Cerebellar nuclear complex (tissue), 1 donor: ENCODE measurements at places on chromosomes 6 and 20.
A peak's percentile ranks its signal among the peaks of the same experiment; 100 is the strongest.

DNA sequence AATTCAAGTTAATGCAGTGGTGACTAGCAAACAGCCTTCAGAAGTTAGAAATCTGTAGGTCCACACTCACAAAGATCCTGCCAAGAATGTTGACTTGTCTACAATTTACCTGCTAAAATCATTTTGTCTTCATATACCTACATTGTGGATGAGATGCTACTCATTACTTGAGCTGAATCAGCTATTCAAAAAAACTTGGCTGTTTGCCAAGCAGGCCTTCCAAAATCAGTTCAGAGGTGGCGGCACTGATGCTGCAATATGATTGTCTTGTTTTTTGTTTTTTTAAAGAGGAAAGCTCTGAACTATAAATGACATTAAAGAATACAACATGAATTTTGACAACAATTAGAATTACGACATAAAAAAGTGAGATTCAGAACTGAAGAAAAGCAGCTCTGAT is 354.7 kb upstream of the KHDRBS2 start:
- DNase-seq = no peak

- DNase-seq = no peak
These were observed 548 bp upstream of the HLA-DRA start for GRCh38 chr6:32439139-32439538.

DNA sequence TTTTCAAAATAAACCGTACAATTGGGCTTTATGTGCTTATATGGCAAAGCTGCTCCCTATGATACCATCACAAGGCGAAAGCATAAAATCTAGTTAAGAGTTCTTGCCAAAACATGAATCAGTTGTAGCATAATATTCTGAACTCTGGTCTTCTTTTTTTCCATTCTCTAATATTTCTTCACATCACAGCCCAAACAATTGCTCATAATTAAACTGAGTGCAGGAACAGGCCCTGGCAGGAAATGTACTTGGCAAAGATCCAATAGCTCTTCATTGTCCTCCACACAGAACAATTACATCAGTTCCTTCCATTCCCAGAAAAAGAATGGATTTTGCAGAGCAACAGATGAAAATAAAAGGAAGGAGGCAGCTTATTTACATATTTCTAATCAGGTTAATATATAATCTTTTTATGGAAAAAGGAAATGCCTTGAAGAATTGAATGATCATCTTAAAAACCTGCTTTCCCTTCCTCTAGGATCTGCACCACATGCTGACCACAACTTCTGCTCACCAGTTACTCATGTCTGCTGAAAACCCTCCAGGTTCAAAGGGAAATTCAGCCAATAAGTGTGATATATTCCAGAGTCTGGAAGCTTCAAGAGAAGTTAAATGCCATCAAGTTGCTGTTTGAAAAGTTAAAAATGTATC is 123.3 kb upstream of the COL21A1 start:
- peak; percentile 26 for DNase-seq

- no peak for DNase-seq
These were observed 390.6 kb upstream of the ID4 start for GRCh38 chr6:19446570-19446969.

GRCh38 chr6:90500458-90500857 is 86.4 kb downstream of the MAP3K7 start:
- DNase-seq = no peak

DNA sequence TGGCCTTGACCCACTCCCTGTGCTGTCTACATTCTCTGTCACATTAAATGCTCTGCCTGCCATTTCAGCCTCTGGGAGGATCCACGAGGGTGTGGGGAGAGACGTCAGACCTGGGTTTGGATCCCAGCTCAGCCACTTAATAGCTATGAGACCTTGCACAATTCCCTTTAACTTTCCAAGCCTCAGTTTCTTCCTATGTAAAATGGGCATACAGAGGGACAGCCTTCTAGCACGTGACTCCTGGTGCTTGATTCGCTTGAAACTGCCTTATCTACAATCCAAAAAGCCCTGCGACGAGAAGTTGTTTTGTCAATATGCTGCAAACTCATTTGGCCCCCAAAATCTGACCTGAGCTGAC is 40.0 kb downstream of the TOX2 start:
- no peak for DNase-seq

DNA sequence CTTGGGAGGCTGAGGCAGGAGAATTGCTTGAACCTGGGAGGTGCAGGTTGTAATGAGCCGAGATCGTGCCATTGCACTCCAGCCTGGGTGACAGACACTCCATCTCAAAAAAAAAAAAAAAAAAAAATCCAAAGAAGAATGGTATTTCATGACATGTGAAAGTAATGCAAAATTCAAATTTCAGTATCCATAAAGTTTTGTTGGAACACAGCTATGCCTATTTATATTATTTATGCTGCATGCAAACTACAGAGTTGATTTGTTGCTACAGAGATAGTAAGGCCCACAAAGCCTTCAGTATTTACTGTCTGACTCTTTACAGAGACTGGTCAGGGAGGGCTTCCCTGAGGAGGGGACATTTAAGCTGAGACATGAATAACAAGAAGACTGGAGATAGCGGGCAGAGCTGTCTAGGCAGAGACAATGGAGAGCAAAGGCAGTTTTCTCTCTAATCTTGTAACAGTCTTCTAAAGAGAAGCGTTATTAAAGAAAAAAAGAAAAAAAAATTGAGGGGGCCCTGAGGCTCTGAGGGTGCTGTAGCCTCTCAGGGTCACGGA is 2.7 kb upstream of the SLC9A8 start:
- no peak for DNase-seq
